Right cardiac atrium (tissue), 5 donors: ENCODE measurements at places on chromosomes 13 and 19.
A peak's percentile ranks its signal among the peaks of the same experiment; 100 is the strongest.

- DNase-seq, result no peak
These were observed 209.2 kb downstream of the TSHZ3 start for GRCh38 chr19:31139871-31140505.

DNA sequence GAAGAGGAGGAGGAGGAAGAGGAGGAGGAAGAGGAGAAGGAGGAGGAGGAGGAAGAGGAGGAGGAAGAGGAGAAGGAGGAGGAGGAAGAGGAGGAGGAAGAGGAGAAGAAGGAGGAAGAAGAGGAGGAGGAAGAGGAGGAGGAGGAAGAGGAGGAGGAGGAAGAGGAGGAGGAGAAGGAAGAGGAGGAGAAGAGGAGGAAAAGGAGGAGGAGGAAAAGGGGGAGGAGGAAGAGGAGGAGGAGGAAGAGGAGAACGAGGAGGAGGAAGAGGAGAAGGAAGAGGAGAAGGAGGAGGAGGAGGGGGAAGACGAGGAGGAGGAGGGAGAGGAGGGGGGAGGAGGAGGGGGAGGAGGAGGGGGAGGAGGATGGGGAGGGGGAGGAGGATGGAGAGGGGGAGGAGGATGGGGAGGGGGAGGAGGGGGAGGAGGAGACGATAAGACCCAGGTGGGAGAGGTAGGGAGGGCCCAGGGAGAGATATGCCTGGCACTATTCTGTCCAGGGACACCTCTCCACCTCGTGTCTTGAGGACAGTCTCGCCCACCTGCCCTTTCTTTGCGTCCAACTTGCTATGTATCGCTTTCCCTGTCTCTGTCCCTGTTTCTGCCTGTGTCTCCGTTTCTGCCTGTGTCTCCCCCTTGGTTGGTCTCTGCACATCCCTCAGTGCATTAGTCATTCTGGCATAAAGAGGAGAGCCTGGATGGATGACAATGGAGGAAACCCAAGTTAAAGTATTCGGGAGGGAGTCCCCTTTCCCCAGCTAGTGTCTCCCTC, 7.1 kb upstream of the KLK5 start:
- no peak for DNase-seq

DNA sequence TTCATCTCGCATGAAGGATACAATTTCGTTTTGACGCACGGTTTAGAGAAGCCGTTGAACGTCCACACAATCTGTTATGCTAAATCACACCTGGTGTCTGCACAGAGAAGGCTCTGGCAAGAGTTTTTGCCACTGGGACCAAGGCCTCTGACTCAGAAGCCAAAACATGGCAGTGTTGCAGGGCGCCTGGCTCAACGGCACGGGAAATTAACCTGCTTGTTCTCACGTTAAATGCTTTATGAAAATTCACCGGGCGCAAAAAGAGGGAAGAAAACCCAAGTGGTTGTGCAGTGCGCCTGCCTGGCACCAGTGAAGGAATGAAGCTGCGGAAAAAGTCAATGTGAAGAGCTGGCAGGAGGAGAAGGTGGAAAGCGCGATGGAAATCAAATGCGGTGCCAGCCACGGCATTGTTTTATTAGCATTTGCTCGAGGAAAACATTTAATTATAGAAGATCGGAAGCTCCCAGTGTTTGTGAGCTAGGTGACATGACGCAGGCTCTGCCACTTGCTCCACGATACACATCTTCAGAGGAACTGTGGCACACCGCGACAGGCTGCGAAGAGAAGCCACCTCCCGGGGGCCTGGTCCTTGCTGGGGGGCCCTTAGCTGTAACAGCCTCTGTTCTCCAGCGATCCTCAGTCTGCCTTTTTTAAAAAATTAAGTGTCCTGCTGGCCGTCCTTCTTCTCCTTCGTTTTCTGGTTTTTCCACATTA, 126.2 kb downstream of the ZIC5 start:
- DNase-seq, result peak; percentile 40

GRCh38 chr13:23509781-23510543, 60.2 kb upstream of the TNFRSF19 start:
- DNase-seq, result no peak

DNA sequence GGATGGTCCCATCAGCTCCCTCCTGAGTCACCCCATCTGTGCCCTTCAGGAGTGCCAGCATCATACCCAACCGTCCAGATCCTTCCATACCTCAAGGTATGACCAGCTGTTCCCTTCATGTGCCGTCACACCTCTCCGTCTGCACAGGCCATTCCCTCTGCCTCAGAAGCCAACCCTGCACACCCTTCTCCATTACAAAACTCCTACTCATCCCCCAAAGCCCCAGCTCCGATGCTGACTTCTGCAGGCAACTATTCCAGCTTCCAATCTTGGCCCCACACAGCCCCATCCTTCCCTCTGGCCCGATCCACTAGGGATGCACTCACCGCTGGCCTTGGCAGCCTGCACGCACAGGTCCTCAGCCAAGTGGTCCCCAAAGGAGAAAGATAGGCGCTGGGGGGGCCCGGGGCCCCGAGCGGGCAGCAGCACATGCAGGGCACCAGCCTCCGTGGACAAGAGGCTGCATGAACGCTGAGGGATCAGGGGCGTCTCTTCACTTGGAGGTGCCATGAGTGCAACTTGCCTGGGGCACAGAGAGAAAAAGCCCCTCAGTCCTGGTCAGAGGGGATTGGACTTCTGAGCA, 3.8 kb downstream of the JAK3 start:
- DNase-seq, result no peak

- no peak for DNase-seq
These were observed 427.0 kb downstream of the UQCRFS1 start for GRCh38 chr19:28785971-28786370.

GRCh38 chr13:76868371-76868770, 17.8 kb downstream of the KCTD12 start:
- DNase-seq, result no peak

DNA sequence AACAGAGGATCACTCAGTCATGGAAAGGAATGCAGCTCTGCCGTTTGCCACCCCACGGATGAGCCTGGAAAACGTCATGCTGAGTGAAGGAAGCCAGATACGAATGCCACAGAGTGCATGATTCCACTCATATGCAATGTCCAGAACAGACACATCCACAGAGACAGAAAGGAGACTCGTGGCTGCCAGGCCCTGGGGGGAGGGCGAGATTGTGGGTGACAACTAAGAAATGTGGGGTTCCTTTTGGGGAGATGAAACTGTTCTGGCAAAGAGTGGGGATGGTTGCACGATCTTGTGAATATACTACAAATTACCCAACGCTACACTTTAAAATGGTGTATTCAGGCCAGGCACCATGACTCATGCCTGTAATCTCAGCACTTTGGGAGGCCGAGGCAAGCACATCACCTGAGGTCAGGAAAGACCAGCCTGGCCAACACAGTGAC, 27.2 kb upstream of the NAPA start:
- no peak for DNase-seq

DNA sequence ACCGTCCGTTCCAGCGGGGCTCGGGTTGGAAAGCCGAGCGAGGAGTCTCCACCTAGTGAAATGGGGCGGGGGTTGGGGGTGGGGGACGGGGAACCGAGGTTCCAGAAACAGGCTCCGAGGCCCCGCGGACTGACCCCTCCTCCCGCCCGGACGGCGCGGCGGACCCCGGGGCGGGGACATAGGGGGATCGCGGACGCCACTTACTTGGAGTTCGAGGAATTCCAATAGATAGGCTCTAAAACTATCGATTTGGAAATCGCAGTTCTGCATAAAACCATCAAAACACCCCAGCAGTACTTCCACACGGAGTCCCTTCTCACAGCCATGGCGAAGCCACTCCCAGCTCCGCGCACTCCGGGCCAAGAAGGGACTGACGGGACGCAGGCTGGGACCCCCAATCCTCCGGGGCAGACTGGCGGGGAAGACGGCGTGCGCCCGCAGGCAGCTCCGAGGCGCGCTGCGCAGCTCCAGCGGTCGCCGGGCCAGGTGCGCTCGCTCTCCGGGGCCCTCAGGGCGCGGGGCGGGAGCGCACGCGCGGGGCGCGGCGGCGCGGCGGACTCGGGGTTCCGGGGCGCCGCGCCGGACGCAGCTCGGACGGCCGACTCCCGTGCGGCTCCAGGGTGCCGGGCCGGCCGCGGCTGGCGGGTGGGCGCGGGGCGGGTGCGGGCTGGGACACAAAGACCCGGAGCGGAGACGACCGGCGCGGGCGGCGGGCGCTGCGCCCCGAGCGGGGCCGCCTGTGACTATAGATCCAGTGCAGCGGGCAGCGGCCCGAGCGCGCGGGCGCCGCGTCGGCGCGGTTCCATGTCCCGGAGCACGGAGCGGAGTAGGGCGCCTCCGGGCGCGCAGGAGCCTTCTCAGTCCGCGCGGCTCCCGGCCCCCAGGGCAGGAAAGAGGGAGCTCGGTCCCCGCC, 567 bp downstream of the EFNB2 start:
- DNase-seq, result peak; percentile 52

DNA sequence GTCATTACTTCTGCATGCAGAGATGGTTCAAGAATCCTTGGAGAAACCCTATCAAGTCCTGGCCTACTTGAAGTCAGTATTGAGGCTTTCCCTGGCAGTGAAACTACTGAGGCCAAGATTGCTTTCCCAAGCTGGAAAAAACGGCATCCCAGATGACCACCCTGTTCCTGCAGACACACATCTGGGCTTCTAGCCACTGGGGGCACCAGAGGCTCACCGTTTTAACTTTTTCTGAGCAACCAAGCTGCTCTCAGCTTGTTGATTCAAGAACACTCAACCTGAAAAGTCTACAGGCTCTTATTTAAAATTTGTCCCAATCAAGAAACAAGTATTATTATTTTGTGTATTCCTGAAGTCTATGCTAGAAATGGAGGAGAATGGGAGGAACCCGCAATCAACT, 66.6 kb downstream of the SPRYD7 start:
- no peak for DNase-seq

- no peak for DNase-seq
These were observed 1704.7 kb downstream of the SLITRK5 start for GRCh38 chr13:89375839-89376238.

DNA sequence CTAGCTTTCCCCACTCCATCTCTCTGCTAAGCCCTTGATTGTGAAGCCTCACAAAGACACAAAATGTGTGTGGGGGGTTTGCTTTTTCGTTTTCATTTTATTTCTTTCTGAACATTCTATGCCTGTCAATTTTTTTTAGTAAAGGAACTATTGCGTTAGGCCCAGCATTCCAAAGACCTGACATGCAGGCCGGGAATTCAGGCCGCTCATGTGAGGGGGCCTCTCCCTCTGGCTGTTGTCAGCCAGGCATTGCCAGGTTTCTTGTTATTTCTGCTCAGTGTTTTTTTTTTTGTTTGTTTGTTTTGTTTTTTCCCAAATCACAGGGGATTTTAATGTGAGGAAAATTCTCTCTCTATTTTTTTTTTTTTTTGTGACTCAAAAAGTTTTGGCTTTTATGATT, 10.3 kb upstream of the MEDAG start:
- DNase-seq, result peak; percentile 83

DNA sequence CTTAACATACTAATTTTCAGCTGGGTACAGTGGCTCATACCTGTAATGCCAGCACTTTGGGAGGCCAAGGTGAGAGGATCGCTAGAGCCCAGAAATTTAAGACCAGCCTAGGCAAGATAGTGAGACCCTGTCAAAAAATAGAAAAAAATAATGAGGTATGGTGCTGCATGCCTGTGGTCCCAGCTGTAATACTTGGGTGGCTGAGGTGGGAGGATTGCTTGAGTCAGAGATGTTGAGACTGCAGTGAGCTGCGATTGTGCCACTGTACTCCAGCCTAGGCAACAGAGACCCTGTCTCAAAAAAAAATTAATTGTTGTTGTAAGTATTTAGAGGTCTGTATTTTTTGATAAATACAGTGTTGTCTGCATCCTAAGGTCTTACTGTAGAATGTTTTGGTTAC, 66.8 kb downstream of the FNDC3A start:
- no peak for DNase-seq

DNA sequence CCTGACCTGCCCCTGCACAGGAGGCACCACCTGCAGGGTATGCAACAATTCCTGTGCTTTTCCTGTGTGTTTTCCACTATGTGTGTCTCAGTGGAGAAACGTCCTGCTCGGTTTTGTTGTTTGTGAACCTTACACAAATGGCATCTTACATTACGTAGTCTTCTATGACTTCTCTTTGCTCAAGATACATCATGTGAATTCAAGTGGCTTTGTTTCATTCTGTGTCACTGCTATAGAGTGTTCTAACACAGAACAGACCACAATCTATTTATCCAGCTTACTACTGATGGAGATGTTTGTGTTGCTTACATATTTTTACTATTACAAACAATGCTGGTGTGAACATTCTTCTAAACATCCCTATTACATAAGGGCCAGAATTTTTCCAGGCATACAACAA, 97.7 kb downstream of the ANKRD10 start:
- no peak for DNase-seq

DNA sequence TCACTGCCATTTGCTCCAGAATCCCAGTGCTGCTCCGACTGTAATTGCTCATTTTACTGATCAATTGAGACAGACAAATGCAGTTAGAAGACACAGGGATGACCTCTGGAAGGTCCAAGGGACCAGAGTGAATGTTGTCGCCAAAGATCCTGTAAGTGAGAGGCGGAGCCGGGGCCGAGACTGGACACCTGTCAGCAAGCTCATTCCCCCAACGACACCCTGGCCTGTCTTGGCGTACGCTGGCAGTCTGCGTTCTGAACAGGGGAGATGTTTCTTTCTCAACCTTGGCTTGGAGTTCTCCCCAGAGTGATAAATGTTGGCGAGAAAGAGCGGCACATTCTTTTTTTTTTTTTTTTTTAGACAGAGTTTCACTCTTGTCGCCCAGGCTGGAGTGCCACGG, 24.2 kb downstream of the GADD45B start:
- no peak for DNase-seq

GRCh38 chr19:50741179-50741933, 18.2 kb downstream of the CLEC11A start:
- DNase-seq, result no peak

GRCh38 chr13:43077046-43077445, 53.7 kb downstream of the DNAJC15 start:
- DNase-seq, result no peak

DNA sequence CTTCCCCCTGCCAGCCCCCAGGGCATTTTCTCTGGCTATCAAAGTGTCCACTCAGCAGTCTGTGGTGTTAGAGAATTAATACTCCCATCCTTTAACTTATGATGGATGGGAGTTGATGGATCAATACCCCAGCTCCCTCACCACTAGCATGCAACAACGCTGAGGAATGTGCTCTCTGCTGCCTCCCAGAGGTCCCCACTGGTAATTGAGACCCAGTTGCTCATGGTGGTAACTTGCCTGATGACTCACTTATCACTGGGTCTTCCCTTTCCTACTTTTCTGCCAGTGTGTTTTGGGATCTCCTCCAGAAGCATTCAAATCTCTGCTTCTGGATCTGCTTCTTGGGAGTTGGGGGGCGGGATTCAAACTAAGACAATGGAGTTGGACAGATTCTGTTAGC, 20.3 kb upstream of the CACNA1A start:
- DNase-seq, result no peak

DNA sequence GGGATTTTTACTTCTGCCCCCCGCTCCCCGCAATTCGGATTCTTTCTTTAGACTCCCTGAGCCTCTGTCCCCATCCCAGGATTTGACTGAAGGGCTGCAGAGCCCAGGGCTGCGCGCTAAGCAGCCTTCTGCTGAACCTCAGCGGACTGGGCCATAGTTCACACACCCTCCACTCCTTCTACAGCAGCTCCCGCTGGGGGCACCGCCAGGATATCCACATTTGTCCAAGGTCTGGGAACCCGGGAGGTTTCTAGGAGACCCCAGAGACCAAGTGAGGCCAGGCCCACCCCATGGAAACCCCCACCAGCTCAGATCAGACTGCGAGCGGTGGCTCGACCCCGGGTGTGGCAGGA, 463.3 kb downstream of the ITGBL1 start:
- DNase-seq, result no peak
